CD8-positive, alpha-beta memory T cell (primary cell): ENCODE measurements at places on chromosomes 1 and 21. TPM values are rescaled to one million over a fixed set of nuclear protein-coding genes. Genes with fewer than 3 reads are reported as not detected.

- H3K4me3 ChIP-seq = no peak overlapping the region
- H3K27ac ChIP-seq = no peak overlapping the region
- H3K36me3 ChIP-seq = peaks cover 10% of the 10 kb centered on the region
These were observed 81.1 kb downstream of the KIAA0319L start for GRCh38 chr1:35475856-35476674.

- H3K27ac ChIP-seq = no peak overlapping the region
- H3K4me1 ChIP-seq = no peaks in the 10 kb centered on the region
- no peaks in the 10 kb centered on the region for H3K27me3 ChIP-seq
- H3K36me3 ChIP-seq = no peaks in the 10 kb centered on the region
- no peak for DNase-seq
These were observed 27.6 kb downstream of the RNASEL start for GRCh38 chr1:182561456-182561855.

GRCh38 chr1:46172321-46172720 lies 2.6 kb upstream of the TSPAN1 start:
- no peak for DNase-seq
- H3K4me3 ChIP-seq = no peak overlapping the region
- no peak overlapping the region for H3K27ac ChIP-seq
- H3K36me3 ChIP-seq = no peaks in the 10 kb centered on the region

BRDT gene
- total RNA-seq = not detected

GRCh38 chr1:80441664-80442063 lies 1359.1 kb upstream of the ADGRL2 start:
- H3K4me1 ChIP-seq = no peaks in the 10 kb centered on the region
- no peak overlapping the region for H3K4me3 ChIP-seq
- no peaks in the 10 kb centered on the region for H3K36me3 ChIP-seq
- no peak overlapping the region for H3K27ac ChIP-seq
- H3K27me3 ChIP-seq = no peaks in the 10 kb centered on the region

DNA sequence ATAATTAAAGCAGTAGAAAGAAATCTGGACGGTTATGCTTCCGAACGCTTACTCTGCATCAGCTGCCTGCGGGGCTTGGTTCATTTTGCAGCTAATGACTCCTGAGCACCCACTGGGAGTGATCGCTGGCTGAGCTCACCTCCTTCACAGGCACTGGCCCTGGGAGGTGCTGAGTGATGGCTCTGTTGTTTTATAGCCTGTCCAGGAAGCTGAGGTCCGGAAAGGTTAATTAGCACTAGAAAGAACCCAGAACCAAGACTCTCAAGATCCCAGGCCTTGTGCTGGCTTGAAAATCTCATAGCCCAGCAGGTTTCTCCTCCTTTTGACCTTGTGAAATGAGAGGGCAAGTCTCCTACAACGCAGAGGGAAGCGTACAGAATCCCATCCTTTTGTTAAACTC lies 226.2 kb downstream of the AJAP1 start:
- H3K4me3 ChIP-seq = no peak overlapping the region
- H3K36me3 ChIP-seq = no peaks in the 10 kb centered on the region
- H3K27ac ChIP-seq = no peak overlapping the region
- no peaks in the 10 kb centered on the region for H3K4me1 ChIP-seq
- no peaks in the 10 kb centered on the region for H3K27me3 ChIP-seq

TNNI3K gene
- not detected for total RNA-seq

CCDC24 gene
- 3.4 TPM for total RNA-seq

DNA sequence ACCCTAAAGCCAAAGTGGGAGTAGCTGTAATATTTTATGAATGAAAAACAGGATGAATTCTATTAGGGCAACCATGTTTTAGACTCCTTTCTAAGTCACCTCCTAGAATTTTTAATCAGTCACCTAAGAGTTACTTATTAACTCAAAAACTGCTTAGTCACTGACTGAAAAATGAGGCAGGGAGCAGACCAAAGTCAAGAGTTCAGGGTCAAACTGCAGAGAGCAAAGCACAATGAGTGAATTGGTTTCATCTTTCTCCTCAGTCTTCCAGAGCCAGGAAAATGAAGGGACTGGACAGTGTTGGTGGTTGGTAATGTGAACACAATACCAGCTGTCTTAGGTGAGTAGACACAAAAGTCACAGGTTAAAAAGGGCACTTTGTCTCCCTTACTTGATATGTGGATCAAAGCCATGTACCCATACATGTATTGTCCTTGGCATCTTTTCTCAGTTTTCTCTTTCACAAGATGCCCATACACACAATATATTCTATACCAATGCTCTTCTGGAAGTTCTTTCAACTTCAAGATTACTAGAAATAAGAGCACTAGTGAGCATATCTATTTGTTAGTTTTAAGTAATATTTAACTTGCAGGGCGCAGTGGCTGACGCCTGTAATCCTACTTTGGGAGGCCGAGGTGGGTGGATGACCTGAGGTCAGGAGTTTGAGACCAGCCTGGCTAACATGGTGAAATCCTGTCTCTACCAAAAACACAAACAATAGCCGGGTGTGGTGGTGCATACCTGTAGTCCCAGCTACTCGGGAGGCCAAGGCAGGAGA lies 42.2 kb downstream of the ATP1B1 start:
- H3K27ac ChIP-seq = no peak overlapping the region
- H3K4me1 ChIP-seq = no peaks in the 10 kb centered on the region
- no peaks in the 10 kb centered on the region for H3K36me3 ChIP-seq
- H3K27me3 ChIP-seq = no peaks in the 10 kb centered on the region

GRCh38 chr1:93659822-93660503 lies 21.7 kb downstream of the BCAR3 start:
- no peak overlapping the region for H3K4me3 ChIP-seq
- H3K4me1 ChIP-seq = no peaks in the 10 kb centered on the region
- DNase-seq = no peak
- H3K27me3 ChIP-seq = no peaks in the 10 kb centered on the region

RGL1 gene
- total RNA-seq = 3.3 TPM

GRCh38 chr1:43632135-43632670 lies 17.7 kb upstream of the KDM4A start:
- H3K27me3 ChIP-seq = peaks cover 3% of the 10 kb centered on the region
- no peaks in the 10 kb centered on the region for H3K4me1 ChIP-seq
- no peaks in the 10 kb centered on the region for H3K36me3 ChIP-seq
- H3K4me3 ChIP-seq = no peak overlapping the region
- no peak for DNase-seq
- H3K27ac ChIP-seq = no peak overlapping the region

PIGP gene
- 23.9 TPM for total RNA-seq

- no peak overlapping the region for H3K4me3 ChIP-seq
- H3K36me3 ChIP-seq = no peaks in the 10 kb centered on the region
- no peaks in the 10 kb centered on the region for H3K27me3 ChIP-seq
- DNase-seq = no peak
- no peak overlapping the region for H3K27ac ChIP-seq
- H3K4me1 ChIP-seq = no peaks in the 10 kb centered on the region
These were observed 144.0 kb downstream of the KIF26B start for GRCh38 chr1:245298781-245299180.

GRCh38 chr1:187630653-187631380 lies 802.1 kb downstream of the PLA2G4A start:
- no peak overlapping the region for H3K4me3 ChIP-seq
- DNase-seq = no peak
- H3K27ac ChIP-seq = no peak overlapping the region
- no peaks in the 10 kb centered on the region for H3K27me3 ChIP-seq
- H3K36me3 ChIP-seq = no peaks in the 10 kb centered on the region
- H3K4me1 ChIP-seq = no peaks in the 10 kb centered on the region

- H3K27me3 ChIP-seq = no peaks in the 10 kb centered on the region
- peaks cover 12% of the 10 kb centered on the region for H3K36me3 ChIP-seq
- H3K4me1 ChIP-seq = peaks cover 49% of the 10 kb centered on the region
- H3K4me3 ChIP-seq = peak overlapping the region; percentile 85
- DNase-seq = peak; percentile 65
These were observed 707 bp downstream of the PRCC start for GRCh38 chr1:156767879-156768604.

PADI1 gene
- not detected for total RNA-seq

DARS2 gene
- 42.5 TPM for total RNA-seq

DNA sequence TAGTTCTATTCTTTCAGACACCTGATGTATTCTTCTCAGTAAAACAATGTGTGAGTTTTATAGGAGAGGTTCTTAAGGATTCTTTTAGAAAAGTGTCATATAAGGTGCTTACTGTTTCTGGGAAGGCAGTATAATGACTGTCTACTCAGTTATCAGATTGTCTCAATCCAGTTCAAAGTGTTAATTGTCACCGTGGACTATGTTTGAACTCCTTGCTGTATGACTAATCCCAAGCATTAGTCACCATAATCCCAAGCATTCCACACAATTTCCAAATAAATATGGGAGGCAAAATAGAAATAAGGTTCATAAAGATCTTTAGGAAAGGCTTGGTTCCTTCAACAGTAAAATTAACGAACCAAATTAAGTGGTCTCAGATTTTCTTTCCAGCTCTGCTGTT lies 342.1 kb upstream of the NR5A2 start:
- H3K4me3 ChIP-seq = no peak overlapping the region
- H3K36me3 ChIP-seq = no peaks in the 10 kb centered on the region
- no peak for DNase-seq
- H3K27me3 ChIP-seq = no peaks in the 10 kb centered on the region

- H3K4me1 ChIP-seq = no peaks in the 10 kb centered on the region
- H3K4me3 ChIP-seq = no peak overlapping the region
- no peak for DNase-seq
- H3K27ac ChIP-seq = no peak overlapping the region
- H3K36me3 ChIP-seq = no peaks in the 10 kb centered on the region
These were observed 399.9 kb downstream of the HLX start for GRCh38 chr1:221279146-221279545.

CHIT1 gene
- not detected for total RNA-seq

DNA sequence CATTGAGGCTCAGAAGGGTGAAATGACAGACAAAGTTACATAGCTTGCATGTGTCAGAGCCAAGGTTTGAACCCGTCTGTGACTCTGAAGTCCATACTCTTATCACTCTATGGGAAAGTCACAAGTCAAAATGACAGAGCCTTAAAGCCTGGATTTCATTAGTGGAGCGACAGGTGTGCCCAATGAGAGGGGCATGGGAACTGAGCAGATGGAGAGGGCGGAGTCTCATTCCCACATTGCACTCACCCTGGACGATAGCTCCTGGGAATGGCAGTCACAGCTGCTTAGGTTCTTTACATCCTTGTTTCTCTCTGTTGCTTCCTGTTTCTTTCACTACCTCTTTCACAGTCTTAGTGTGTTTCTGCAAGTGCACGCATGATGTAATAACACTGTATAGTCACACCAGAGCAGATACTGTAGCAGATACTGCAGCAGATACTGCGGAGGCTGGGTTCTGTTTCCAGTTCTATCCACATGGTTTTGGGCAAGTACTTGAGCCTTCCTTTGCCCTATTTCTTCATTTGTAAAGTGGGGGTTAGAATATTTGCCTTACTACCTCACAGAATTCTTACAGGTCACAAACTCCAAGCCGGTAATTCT lies 127.2 kb downstream of the ZSCAN20 start:
- no peaks in the 10 kb centered on the region for H3K4me1 ChIP-seq
- H3K27me3 ChIP-seq = no peaks in the 10 kb centered on the region
- no peaks in the 10 kb centered on the region for H3K36me3 ChIP-seq
- H3K4me3 ChIP-seq = no peak overlapping the region
- no peak overlapping the region for H3K27ac ChIP-seq

DNA sequence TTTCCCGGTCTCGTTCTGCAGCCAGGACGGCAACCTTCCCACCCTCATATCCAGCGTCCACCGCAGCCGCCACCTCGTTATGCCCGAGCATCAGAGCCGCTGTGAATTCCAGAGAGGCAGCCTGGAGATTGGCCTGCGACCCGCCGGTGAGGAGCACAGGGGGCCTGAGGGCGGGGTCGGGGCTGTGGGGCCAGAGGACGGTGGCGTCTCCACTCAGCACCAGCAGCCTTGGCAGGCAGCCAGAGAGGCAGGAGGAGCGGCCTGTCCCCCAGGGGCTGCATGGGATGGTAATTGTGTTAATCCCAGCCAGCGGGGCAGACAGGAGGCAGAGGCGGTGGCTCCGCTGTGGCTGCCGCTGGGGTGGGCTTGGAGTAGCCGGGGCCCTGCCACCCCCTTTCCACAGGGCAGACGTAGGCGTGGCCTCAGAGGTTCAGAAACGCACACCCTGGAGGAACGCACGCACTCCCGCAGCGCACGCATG lies 12.1 kb downstream of the SAMD11 start:
- H3K27me3 ChIP-seq = peaks cover 15% of the 10 kb centered on the region
- no peaks in the 10 kb centered on the region for H3K36me3 ChIP-seq
- H3K27ac ChIP-seq = no peak overlapping the region
- no peak overlapping the region for H3K4me3 ChIP-seq
- peaks cover 4% of the 10 kb centered on the region for H3K4me1 ChIP-seq
- no peak for DNase-seq

GRCh38 chr21:29064850-29065481 lies 8.5 kb downstream of the CCT8 start:
- H3K4me3 ChIP-seq = no peak overlapping the region
- DNase-seq = no peak
- no peaks in the 10 kb centered on the region for H3K27me3 ChIP-seq
- peaks cover under 1% of the 10 kb centered on the region for H3K4me1 ChIP-seq

DNA sequence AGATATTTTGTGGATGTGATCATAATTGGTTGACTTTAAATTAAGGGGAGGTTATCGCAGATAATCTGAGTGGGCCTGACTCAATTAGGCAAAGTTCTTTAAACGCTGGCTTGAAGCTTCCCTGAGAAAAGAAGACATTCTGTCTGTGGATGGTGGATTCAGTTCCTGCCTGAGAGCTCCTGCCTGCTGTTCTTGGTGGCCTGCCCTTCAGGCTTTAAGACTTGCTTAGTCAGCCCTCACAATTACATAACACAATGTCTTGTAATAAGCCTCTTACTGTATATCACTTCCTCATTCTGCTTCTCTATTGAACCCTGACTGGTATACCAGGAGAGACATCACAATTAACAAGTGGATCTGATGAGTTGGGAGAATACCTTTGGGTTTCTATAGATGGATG lies 50.2 kb downstream of the KCNJ6 start:
- no peaks in the 10 kb centered on the region for H3K36me3 ChIP-seq
- H3K27ac ChIP-seq = no peak overlapping the region
- DNase-seq = no peak
- H3K4me3 ChIP-seq = no peak overlapping the region

DNA sequence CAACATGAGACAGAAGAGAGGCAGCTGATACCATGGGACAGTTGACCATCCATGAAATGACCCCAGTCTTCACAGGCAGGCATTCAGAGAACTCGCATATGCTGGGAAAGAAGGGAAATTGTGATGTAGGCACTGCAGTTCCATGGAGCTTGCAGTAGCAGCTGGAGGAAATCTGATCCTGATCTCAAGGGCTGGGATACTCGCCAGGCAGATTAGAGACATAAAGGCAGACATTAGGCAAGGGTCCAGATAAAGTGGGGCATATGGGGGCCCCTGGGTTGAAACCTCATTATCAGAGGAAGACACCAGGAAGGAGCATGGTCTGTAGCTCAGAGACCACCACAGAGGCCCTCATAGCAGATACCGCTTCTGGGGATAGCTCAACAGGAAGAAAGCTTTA lies 48.7 kb upstream of the TNR start:
- H3K27me3 ChIP-seq = no peaks in the 10 kb centered on the region
- H3K27ac ChIP-seq = no peak overlapping the region
- no peaks in the 10 kb centered on the region for H3K4me1 ChIP-seq
- no peaks in the 10 kb centered on the region for H3K36me3 ChIP-seq
- no peak for DNase-seq

NCMAP gene
- 0.04 TPM for total RNA-seq

- H3K4me3 ChIP-seq = no peak overlapping the region
- H3K4me1 ChIP-seq = no peaks in the 10 kb centered on the region
- no peaks in the 10 kb centered on the region for H3K27me3 ChIP-seq
- no peak for DNase-seq
These were observed 84.8 kb upstream of the ZNF648 start for GRCh38 chr1:182146286-182146685.
